ENCODE measurements at places on chromosomes 16 and 17.

DNA sequence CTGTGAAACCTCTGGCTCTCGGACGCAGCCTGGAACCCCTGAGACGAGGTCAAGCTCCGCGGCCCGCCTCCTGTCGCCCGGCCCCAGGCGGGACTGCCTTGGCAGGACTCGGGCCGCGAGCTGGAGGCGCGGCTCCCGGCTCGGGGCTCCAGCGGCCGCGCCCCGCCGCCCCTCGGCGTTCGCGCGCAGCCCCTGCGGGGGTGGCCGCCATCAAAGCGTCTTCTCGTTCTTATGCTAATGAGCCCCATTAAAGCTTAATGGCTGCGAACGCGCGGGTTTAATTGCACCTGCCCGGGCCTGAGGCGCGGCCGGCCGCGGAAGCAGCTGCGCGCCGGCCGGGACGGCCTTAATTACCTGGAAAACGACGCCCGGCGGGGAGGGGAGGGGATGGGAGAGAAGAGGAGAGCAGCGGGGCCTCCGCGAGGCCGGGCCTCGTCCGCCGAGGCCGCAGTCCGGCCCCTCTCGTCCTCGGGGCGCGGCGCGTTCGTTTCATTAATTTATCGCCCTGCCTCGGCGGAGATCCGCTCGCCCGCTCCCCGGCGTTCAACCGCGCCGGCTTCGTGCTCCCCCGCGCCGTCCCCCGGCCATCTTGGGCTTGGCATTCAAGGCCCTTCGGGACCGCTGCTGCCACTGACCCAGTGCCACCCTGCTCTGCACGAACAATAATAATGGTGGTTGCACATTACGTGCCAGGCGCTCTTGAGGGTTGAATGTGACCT, 19.2 kb downstream of the RAI1 start:
- no peak for DNase-seq

GRCh38 chr17:73151916-73152632, 12.7 kb upstream of the SSTR2 start:
- DNase-seq, result peak; percentile 84

- no peak for DNase-seq
Measured at GRCh38 chr17:29190039-29190438, 9.8 kb upstream of the MYO18A start.

DNA sequence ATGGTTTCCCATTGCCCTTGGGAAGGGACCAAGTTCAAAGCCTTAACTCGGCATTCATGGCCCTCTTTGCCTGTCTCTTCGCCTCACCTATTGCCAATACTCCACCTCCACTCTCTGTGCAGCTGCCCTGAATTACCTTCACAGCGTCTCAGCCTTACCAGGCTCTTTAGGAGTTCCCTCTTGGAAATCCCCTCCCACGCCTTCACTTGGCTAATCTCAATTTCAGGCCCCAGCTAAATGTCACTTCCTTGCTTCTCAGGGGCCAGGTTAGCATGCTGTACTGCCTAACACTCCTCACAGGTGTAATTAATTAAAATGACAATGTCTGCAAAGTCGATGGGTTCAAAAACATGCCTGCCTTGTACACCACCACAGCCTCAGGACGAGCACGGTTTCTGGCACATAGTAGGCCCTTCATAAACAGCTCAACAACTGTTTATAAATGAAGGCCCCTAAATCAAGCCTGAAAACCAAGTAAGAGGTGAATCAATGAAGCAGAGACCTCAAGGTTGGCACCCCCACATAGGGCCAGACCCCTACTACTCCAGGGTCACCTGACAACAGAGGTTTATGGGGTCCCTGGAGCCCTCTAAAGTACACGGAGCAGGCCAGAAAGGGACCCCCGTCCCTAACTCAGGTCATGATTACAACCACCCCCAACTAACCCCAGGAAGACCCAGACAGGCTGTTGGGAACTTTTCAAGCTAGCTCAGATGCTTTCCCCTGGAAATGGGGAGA, 11.2 kb upstream of the EEF2K start:
- peak; percentile 71 for DNase-seq

DNA sequence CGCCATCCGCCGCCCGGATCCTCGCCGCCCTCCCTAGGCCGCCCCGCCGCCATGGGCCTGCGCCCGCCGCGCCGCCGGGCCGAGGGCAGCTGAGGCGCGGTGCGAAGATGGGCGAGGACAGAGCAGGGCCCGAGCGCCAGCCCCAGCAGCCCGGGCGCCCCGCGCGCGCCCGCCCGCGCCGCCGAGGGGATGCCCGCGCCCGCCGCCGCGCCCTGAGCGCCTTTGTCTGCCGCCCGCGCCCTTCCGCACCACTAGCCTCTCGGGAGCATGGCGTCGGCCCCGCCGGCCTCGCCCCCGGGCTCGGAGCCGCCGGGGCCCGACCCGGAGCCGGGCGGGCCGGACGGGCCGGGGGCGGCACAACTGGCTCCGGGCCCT, 278 bp downstream of the RAB11FIP3 start:
- peak; percentile 11 for DNase-seq
